ENCODE measurements at places on chromosomes 1 and 21.

DNA sequence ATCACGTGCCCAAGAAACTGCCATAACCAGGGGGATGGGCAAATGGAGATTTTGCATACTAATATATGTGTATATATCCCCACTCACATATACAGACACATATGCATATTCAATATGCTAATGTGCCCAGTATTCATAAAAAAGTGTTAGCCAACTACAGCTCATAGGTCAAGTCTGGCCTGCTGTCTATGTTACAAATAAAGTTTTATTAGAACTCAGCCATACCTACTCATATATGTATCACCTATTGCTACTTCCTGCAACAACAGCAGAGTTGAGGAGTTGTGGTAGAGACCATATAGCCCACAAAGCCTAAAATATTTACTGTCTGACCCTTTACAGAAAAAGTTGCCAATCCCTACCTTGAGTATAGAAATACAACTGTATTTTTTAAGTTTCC lies 93.3 kb downstream of the SDCCAG8 start:
- DNase-seq = no peak

DNA sequence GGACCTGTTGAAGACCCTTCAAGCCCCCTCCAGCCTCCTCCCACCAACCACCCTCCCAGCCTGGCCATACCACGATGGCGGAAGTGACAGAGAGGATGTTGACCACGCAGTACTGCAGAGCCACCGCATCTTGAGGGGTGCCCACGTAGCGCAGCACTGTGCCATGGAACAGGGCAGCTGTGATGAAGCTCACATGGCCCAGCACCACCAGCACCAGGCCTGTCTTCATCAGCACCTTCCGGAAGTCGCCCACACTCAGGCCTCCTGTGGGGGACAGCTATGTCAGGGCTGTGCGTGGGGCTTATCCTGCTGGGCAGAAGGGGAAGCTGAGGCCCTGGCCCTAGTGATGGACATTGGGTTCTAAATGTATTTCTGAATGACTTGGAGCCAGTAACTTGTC lies 3.1 kb downstream of the TMEM54 start:
- DNase-seq = no peak

DNA sequence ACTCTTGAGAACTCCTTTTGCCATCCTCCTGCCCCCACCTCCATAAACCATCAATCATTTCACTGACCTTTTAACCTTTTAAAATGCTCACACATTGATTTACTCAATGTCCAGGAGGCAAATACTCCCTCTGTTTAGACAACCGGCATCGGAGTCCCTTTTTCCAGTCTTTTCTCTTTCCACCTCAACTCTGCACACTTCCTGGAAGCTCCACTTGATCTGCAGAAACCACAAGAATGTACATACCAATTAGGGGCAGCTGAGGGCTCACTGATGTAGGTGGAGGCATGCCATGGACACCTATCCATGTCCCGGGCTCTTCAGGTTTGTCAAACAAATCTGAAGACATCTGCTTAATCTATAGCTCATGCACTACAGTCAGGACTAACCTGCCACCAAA lies 5.3 kb upstream of the AMIGO1 start:
- no peak for DNase-seq

- DNase-seq = no peak
These were observed 369.7 kb downstream of the MATN1 start for GRCh38 chr1:30353637-30354036.

DNA sequence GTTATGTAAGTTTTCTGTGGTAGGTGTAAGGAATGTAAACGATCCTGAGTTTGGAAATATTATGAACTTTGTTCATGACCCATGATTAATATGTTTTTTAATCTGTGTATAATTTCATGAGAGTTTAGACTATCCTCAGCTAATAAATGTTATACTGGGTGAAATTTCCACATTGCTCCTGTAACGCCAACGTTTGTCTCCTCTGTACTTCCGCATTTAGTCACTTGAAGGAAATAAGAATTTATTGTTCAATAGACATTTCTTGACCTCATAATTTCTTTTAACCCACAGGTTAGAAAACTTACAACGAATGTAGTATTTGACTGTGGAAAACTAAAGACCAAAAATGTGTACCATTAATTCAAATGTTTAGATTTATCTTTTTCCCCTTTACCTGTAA lies 876 bp downstream of the KCNJ15 start:
- DNase-seq = no peak

GRCh38 chr1:46062651-46063319 lies 69.6 kb downstream of the PIK3R3 start:
- DNase-seq = no peak

GRCh38 chr1:70966018-70966638 lies 81.5 kb downstream of the PTGER3 start:
- no peak for DNase-seq

- no peak for DNase-seq
These were observed 111.8 kb upstream of the USH2A start for GRCh38 chr1:216535059-216535458.

DNA sequence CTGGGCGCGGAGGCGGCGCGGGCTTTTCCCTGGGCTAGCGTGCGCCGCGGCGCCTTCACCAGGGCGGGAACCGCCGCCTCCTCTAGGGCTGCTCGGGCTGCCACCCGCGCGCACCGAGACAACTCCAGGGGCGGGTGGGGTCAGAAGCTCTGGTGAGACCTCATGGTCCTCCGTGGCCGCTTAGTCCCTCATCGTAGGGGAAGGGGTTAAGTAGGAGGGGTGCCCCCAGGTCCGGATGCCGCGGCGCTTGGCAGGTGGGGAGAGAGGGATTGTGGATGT lies 559 bp downstream of the SERTAD4 start:
- DNase-seq = no peak

Data from D721Med (cell line).